ENCODE measurements at places on chromosomes 6 and 20. TPM values are rescaled to one million over a fixed set of nuclear protein-coding genes. Genes with fewer than 3 reads are reported as not detected.

RSPH4A gene
- total RNA-seq = 0.20 TPM

DNMT3B gene
- total RNA-seq = 4.2 TPM

SCAND1 gene
- 64.4 TPM for total RNA-seq

C6orf15 gene
- 0.09 TPM for total RNA-seq

RBPJL gene
- total RNA-seq = not detected

PTPN1 gene
- 52.8 TPM for total RNA-seq

ASCC3 gene
- total RNA-seq = 19.1 TPM

ACTL10 gene
- total RNA-seq = not detected

Data from A549 treated with Hydrocortisone at 1 μM for 4 hours (cell line).